Pulmonary artery endothelial cell (primary cell): ENCODE measurements at places on chromosomes 1 and 21. TPM values are rescaled to one million over a fixed set of nuclear protein-coding genes. Genes with fewer than 3 reads are reported as not detected.

- DNase-seq = no peak
Observed at GRCh38 chr1:38662126-38662525, 197.4 kb downstream of the RRAGC start.

- no peak for DNase-seq
Observed at GRCh38 chr1:169514566-169515270, 29.0 kb upstream of the SLC19A2 start.

LSS gene
- 69.8 and 101 TPM in 2 replicates for total RNA-seq

DNA sequence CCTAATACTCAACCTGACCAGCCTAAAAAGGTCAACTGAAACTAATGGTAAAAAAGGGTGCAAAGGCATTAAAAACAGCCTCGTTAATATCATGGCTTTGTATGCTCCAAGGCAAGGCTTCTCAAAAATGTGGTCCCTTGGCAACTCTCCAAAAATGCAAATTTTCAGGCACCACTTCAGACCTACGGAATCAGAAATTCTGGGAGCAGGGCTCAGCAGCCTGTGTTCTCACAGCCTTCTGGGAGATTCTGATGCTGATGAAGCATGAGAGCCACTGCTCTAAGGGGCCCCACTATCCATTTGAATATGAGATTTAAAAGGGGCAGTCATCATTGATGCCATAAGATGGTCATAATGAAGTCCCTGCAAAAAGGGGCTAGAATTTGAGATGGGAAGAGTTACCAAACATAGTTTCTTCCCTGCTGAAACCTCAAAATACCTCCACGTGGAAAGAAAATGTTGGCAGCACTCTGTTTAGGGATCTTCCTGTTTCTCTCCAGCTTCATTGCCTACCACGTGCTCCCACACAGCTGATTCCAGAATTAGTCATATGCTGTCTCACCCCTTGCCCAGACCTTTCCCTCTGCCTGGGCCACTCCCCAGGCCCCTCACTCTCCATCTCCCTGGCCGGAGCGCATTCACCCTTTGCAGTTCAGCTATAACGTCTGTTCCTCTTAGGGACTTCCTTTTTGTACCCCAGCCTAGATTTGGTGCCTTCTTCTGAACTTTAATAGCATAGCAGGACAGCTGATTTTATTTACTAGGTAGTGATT lies 46.7 kb downstream of the PHC2 start:
- no peak for DNase-seq

DNA sequence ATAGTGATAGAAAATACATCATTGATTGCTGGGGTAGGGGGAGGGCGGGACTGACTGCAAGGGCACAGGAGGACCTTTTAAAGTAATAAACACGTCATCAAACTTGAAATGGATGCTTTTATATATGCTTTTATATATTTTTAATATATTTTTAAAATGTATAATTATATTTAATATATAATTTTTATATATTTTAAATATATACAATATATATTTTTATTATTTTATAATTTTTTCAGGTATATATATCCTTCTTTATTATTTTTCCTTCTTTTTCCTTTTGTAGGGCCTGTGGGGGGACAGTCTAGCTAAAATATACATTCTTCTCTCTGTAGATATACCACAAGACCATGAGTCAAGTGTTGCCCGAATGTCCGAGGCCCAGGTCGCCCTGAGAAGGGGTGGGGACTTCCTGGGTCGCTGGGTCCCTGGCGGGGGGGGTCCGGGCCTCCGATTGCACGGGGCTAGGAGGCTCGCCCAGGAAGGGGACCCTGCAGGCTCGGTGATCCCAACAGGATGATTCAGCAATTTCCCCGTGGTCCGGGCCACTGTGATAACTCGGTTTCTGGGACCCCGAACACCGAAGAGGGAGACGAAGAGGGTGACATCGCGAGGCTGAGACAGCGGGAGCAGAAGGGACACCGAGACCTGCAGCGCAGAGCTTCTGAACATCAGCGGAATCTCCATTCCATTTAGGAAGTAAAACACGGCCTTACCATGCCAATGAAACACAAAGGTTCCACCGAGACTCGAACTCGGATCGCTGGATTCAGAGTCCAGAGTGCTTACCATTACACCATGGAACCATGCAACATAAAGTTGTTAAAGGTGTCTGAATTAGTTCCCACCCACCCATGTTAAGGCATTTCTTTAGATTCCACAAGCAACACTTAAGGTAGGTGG lies 112.5 kb upstream of the NBPF11 start:
- DNase-seq = no peak

SMPDL3B gene
- total RNA-seq = 0.26 and 0.39 TPM in 2 replicates

DNA sequence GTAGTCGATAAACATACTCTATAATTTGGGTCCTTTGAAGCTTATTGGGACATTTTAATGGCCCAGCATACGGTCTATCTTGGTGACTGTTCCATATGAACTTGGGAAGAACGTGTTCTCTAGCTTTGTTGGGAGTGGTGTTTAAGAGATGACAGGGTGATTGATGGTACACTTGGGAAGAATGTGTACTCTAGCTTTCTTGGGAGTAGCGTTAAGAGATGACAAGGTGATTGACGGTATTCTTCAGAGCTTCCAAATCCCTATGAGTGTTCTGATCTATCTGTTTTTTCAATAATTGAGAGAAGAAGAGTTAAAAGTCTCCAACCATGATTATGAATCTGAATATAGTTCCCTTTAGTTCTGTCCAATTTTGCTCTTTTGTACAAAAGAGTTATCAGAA lies 9.4 kb downstream of the NPHP4 start:
- DNase-seq = no peak

IQCC gene
- 1.2 and 2.4 TPM in 2 replicates for total RNA-seq

NHLH1 gene
- under 0.01 TPM in 1 of 2 replicates, not detected in the other for total RNA-seq

GRCh38 chr1:13450204-13450603 lies 40.0 kb downstream of the PRAMEF20 start:
- no peak for DNase-seq

TCHHL1 gene
- not detected in 2 replicates for total RNA-seq

DNA sequence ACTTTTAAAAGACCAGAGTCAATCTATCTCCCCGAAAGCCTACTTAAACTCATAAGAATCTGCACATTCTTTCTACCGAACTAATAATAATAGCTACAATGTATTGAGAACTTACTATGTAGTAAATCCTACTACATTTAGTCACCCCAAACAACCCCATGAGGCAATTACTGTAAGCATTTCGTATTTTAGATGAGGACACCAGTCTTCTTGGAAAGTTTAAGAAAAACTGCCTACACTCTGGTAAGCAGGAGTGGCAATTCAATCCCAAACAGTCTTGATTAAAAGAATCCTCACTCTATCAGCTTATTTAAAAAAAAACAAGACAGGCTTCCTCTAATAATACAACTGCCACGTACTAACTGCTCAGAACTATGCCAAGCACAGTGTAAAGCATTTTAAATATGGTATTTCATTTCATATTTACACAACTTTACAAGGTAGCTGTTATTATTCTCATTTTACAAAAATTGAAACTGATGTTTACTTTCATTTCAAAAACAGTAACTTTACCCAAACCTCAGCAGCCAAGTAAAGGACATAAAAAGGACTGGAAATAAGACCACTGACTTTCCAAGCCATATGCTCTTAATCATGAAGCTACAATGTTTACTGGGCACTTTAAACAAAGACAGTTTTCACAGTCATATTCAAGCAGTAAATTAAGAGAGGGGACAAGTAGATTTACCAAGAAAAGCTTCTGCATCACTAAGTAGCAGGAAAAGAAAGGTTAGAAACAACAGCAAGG lies 13.9 kb downstream of the ARID4B start:
- DNase-seq = no peak

DNA sequence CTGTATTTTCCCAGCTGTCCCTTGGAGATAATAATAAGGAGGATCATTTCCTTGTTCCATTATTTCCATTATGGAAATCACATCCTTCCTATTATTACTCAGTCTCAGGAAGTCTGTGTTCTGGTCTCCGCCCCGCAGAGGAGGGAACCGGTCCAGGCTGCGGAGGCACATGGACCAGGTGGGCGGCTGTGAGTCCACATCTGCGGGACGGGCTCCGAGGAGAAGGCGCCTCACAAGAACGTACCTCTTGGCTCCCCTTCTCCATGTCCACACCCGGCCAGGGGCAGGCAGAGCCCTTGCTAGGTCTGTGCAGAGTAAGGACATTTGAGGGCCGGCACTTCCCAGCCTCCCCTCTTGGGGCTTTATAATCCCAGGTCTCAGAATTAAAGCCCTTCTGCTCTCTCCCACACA lies 14.6 kb downstream of the RAB7B start:
- DNase-seq = peak; percentile 33

CRABP2 gene
- 0.11 and 0.46 TPM in 2 replicates for total RNA-seq

GRCh38 chr1:66933887-66934700 lies 9.3 kb downstream of the MIER1 start:
- no peak for DNase-seq

DNA sequence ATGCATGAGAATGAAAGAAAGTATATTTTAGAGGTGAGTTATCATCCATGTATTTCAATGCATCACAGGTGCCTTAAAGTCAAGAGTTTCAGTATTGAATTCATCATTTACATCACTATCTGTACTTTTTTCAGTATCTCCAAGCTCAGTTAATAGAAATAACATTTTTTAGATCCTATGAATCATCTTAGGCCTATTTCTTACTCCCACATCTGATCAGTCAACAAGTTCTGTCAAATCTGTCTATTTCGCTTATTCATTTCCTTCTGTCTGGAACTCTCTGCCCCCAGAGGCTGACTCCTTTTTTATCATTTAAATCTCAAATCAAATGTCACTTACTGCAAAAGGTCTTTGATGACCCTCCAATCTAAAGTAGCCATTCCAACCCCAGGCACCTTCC lies 295.2 kb downstream of the LRRC7 start:
- no peak for DNase-seq

DNA sequence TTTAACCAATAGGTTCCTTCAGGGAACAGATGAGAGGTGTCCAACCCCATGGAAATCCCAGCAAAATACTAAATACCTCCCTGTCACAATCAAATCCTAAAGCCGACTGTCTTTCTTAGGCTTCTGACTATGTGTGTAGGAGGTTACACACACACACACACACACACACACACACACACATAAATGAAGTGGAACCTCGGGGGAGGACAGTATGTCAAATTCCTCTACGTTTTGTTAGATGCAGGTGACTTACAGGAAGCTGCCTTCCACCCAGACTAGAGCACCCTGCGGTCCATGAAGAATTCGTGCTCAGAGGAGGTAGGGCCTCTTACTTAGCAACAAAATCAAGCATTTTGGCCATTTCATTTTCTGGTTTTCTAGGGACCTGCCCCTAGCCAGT lies 16.4 kb downstream of the RSPH1 start:
- DNase-seq = no peak

- no peak for DNase-seq
Observed at GRCh38 chr1:58717979-58718378, 18.1 kb upstream of the MYSM1 start.

DENND2D gene
- total RNA-seq = 0.86 and 1.3 TPM in 2 replicates

VWA5B1 gene
- not detected in 2 replicates for total RNA-seq

DNA sequence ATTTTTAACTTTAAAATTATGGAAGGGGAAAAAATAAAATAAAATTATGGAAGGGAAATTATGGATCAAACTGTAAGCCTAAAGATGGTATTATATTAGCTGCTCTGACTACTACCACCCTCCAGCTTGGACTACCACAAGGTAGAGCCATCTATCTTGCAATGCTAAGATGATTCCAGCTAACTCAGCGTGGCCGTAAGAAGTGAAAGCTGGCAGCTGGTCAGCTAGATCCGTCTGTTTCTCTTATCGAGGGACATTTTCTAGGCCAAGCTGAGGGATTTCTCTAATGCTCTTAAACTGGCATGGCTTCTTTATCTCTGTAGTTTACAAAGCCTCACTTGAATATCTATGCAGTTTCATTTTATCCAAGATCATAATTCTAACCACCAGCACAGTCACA lies 31.5 kb downstream of the LYST start:
- no peak for DNase-seq

DNA sequence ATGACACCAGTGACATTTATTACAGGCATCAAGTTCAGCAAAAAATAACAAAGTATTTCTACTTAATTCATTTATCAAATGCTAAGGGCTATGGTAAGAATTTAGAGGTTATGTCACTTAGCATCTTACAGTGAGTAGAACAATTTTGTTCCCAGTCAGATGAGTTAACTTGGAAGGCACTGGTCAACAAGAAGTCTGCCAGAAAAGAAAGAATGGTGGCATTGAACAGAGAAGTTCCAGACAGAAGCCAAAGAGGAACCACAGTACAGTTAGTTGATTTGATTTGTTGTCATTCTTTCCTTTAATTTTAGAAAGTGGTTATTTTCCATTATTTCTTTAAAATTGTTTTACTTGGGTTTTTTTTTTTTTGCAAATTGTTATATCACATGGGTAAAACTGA lies 232.2 kb upstream of the PKN2 start:
- DNase-seq = no peak

PRUNE1 gene
- total RNA-seq = 4.1 and 7.7 TPM in 2 replicates

USP33 gene
- 57.1 and 81.9 TPM in 2 replicates for total RNA-seq
